ENCODE measurements at places on chromosomes 16 and 17.
A peak's percentile ranks its signal among the peaks of the same experiment; 100 is the strongest.

DNA sequence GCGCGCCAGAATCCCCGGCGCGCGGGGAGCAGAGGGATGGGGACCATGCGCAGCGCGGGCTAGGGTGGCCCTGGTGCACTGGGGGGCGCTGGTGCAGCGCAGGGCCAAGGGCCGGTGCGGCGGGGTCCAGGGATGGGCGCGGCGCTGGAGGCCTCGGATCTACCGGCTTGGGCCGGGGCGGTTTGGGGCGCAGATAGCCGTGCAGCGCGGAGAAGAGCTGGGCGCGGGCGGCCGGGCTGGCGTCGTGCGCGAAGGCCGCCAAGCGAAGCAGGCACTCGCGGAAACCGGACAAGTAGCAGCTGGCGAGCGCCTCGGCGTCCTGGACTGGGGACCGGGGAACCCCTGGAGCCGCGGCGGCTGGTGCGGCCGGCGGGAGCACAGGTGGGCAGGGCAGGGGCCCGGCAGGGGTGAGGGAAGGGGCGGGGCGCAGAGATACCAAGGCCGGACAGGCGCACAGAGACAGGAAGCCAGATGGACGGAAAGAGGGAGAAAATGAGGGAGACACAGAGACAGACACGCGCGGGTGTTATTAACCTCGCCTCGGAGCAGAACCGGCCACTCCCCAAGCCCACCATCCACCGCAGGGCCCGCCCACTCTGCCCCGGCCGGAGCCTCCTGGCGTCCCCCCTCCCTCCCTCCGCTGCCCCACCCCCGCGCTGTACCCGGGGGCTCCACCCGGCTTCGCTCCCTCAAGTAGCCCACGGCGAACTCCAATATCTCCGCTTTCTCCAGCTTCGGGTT lies 2.1 kb downstream of the HES7 start:
- DNase-seq, result peak; percentile 51

DNA sequence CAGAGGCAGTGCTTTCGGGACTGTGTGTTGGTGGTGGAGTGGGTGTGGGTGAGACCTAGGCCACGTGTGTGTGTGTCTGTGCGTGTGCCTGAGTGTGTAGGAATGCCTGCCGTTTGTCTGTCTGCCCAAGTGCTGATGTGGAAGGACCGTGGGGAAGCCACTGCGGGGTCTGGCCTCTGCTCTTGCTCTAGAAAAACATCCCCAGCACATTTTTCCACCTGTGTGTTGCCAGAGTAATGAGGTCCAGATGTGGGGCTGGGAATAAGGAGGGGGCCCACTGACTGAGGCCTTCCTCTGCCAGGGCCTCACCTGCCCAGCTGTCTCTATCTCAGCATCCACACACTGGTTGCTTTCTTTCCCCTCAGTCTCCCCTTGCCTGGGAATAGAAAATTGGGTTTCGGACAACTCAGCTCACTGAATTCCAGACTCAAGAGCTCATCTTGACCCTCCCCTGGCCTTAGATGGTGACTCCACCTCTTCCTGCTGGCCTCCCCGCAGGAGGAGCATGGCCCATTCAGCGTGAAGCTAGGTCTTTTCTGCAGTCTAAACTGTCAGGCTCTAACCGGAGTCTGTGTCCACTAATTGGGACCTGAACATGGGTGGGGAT lies 7.6 kb downstream of the SGCA start:
- no peak for DNase-seq

GRCh38 chr16:31090540-31090939 lies 1.8 kb upstream of the PRSS53 start:
- no peak for DNase-seq

- no peak for DNase-seq
Measured at GRCh38 chr17:77783991-77784820, 174.3 kb upstream of the TNRC6C start.

DNA sequence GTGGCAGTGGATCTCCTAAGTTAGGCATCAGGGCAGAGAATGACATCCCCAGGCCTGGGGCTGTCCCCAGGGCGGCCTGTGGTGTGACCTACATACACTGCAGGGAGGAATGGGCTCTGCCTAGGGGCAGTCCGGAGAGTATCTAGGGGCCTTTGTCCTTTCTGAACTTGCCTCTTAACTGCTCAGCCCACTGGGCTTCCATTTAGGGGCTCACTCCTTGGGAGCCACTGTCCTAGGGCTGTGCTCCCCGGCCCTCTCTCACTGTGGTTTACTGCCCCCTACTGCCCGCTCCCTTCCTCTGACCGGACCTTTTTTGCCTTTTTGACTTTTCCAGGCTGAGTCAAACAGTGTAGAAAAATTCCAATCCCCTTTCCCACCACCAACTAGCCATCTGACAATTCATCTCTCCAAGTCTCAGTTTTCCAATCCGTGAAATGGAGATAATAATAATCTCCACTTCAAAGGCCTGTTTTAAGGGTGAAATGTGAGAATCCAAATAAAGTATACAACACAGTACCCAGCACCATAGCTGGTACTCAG lies 66.8 kb downstream of the DNAH3 start:
- peak; percentile 44 for DNase-seq

DNA sequence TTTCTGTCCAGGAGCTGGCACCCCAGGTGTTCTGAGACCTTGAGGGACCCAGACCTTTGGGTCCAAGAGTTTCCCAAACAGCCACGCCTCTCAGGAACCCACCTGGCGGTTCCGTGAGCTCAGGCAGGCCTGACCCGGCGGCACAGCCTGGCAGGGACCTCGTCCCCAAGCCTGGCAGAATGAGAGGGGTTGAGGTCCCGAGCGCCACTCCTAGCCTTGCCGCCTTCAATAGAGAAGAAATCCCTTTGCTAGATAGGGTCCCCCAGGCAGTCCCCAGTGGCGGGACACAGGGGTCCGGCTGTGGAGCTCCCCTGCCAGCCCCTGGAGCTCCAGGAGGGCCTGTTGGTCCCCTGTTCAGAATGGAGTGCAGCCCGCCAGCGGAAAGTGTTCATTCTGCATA lies 10.5 kb upstream of the CLEC18A start:
- no peak for DNase-seq

DNA sequence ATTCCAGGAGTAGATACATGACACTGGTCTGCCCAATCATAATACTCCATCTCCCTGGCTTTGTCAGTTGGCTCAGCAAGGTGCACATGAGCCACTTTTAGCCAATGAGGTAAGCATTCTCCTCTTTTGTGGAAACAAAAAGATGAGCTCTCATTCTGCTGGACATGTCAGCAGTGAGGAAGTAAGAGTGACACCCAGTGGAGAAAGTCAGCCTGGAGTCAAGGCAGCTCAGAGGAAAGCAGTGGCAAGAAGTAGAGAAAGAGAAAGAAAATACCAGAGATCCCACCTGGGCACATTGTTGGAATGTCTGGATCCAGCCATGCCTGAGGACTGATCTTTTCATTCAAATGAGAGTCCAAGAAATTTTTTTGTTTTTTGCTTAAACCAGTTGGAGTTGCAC lies 496.9 kb upstream of the C16orf82 start:
- no peak for DNase-seq

DNA sequence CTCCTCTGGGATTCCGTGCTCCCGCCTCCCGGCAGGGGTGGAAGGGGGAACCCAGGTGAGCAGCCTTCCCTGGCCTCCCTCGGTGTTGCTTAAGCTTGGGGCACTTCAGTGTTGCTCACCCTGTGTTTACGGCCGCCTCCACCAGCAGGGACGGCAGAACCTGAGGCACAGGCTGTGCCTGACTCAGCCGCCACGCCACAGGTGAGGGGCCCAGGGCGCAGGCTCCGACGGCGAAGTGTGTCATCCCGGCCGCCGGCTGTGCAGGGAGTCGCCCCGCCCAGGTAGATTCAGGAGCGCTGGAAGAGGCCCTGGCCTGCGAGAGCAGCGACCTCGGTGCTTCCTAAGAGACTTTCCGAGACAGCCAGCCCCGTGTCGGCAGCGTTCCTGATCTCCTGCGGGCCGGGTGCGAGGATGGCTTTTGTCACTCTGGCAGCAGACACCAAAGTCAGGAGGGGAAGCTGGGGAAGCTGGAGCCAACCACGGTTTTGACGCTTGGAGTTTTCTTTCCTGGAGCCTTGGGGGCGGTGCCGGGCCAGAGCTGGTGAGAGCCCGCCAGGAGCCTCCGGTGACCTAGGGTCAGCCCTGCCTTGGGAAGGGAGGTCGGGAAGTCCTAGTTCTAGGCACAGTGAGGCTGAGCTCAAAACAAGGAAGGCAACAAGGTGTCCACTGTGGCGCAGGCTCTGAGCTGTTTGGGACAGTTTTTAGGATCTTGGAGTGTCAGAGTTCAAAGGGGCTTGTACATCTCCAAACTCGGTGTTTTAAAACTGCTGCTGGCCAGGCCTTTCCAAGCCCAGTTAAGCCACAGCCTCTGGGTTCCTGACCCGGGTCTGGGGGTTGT lies 2.1 kb downstream of the GSE1 start:
- peak; percentile 93 for DNase-seq
